Stimulated activated CD8-positive, alpha-beta memory T cell treated with anti-CD3 and anti-CD28 coated beads, Interleukin-15, amount 100 ng/mL, for 4 hours (primary cell): ENCODE measurements at places on chromosomes 2 and 18.

- DNase-seq, result no peak
Observed at GRCh38 chr18:78753240-78753639, 226.4 kb upstream of the SALL3 start.

DNA sequence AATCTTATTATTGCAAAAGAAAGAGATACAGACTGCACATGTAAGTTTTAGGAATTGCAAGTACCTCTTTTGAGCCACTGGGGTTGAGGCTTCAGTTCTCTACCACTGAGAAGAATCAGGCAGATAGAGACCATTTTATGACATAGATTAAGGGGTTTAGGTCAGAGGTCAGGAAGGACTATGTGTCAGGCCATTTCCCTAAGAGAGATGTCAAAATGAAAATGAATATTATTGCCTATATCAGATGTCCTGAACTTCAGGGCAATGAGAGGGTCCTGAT is 113.7 kb downstream of the GATA6 start:
- no peak for DNase-seq

DNA sequence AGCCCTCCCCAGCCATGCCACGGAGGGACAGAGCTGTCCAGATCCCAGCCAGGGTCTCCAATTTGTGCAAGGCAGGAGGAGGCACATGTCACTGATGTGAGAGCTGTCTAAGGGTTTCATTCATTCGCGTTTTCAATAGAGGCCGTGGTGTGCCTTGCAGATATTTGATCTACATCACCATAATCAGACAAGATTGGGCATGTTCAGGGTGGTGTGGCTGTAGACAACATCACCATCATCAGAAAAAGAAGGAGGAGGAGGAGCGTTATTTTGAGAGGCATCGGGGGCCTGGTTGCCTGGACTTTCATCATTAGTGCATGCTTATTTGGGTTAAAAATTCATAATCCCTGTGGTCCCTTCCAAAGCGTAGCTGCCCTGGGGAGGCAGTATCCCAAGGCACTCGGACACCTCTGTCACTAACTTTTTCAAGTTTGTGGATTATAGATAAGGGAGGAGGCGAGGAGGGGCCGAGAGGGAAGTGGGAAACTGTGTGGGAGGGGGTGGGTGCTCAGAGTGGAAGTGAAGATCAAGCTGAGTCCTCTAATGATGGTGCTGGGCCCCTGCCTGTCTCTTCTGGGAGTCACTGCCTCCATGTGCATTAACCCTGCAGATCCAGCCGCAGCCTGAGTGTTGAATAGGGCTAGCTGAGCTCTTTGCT is 194.1 kb downstream of the CTIF start:
- DNase-seq, result no peak

- no peak for DNase-seq
Observed at GRCh38 chr2:27798948-27799645, 27.6 kb downstream of the MRPL33 start.

GRCh38 chr2:48238381-48238780 is 291.6 kb upstream of the STON1 start:
- no peak for DNase-seq

DNA sequence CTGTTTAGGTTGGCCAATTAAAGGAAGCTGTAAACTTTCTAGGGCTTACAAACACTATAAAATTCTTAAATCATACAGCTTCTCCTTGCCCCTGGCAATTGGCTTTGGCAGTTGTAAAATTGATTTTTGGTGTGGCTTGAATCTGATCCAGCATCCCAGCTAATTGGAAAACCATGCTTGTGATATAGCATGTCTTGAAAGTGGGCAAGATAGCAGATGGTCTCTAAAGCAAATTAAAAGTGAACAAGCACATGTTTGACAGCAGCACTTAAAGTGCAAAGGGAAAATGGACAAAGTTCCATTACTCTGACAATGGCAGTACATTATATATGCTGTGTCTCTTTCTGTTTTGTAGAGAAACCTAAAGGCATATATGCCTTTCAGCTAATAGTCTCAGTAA is 302.9 kb upstream of the NXPH2 start:
- DNase-seq, result no peak

DNA sequence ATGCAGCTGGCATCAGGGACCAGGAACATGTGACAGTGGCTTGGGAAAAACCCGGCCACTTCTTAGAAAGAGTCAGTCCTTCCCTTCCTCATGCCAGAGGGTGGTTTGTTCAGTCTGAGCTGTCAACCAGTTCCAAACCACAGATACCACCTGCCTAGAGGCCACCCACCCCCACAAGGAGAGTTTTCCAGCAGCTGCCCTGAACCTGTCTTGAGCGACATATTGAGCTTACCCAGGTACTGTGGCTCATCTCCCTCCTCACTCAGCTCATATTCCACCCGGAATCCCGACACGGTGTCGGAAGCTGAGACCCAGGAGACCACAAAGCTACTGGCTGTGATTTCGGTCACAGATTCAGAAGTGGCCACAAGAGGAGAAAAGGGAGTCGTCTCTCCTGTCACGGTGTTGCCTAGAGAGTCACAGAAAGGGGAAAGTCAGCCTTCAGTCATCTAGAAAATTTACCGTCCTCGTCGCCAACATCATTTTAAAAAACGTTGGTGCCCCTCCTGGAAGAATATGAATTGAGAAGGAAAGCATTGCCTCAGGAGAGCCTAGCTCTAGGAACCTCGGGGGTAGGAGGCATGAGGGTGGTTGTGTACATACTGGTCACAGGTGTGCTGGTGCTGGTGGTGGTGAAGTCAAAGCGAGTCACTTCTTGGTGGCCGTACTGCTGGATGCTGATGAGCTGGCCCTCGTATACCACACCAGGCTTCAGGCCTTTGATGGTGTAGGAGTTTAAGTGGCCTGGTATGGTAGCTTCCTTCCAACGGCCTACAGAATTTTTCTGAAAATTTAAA is 26.3 kb downstream of the FN1 start:
- DNase-seq, result no peak

DNA sequence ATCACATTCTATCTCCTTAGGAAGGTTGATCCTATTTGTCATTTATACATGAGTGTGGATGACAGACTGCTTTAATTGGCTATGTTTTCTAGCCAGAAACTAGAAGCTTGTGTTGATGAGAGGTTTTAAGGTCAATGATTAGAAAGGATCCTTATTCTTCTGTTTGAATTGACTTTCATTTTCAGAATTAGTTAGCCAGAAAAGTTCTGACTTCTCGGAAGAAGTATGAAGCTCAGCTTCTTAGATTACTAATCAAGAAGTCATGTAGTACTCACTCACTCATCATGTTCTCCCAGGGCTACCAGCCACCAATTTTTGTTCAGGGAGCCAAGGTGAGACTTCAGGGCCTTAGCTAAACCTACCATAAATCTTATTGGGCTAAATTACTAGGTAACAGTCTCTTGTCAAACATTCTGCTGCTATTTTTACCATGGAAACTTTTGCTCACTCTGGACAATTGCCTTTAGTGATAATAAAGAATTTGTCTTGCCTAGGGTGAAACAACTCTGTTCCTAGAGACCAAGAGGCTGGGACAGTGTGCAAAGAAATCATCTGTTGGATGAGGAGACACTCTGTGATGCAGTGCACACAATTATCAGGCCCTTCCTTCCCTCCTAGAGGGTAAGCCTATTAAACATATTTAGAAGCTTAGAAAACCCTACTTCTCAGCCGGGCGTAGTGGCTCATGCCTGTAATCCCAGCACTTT is 111.6 kb upstream of the DNMT3A start:
- no peak for DNase-seq

GRCh38 chr2:151028691-151029176 is 232.9 kb downstream of the RBM43 start:
- no peak for DNase-seq

DNA sequence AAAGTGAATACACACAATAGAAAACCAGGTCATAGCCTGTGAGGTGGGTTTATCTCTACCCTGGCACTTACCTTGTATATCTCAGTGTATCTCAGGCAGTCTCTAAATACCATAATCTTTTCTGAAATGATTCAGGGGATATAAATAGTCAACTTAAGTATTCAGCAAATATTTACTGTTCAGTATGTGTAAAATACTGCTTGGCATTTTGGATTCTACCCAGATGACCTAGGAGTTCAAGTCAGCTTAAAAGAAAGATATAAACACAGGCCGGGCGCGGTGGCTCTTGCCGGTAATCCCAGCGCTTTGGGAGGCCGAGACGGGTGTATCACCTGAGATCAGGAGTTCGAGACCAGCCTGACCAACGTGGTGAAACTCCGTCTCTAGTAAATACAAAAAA is 23.8 kb downstream of the GRHL1 start:
- no peak for DNase-seq

GRCh38 chr2:232748038-232748437 is 28.3 kb downstream of the KCNJ13 start:
- no peak for DNase-seq

DNA sequence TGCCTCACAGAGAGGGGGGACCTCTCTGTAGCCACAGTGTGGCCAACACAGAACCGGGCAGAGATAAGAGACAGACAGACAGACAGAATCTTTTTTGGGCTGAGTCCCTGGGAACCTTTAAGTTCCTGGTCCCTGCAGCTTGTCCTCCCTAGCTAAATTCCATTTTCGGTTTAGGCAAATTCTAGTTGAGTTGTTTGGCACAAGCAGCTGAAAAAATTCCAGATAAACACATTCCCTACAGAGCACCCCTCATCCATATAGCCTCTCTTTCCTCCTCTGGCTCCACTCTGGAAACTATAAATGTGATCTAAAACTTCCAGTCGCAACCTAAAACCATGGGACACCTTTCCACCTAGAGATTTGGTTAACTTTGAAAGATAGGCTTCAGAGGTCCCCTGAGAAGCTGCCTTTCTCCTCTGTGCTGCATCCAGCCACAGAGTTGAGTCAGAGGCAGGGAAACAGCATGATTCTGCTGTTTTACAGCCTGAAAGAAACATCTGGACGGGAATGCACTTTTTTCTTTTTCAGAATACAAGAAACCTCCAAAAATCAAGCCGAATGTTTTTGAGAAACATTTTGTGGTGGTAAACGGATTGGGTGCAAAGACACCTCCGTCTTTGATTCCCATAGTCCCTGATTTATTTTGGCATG is 30.9 kb downstream of the SLC4A3 start:
- no peak for DNase-seq

- DNase-seq, result no peak
Observed at GRCh38 chr2:161020437-161020836, 139.8 kb upstream of the TANK start.

DNA sequence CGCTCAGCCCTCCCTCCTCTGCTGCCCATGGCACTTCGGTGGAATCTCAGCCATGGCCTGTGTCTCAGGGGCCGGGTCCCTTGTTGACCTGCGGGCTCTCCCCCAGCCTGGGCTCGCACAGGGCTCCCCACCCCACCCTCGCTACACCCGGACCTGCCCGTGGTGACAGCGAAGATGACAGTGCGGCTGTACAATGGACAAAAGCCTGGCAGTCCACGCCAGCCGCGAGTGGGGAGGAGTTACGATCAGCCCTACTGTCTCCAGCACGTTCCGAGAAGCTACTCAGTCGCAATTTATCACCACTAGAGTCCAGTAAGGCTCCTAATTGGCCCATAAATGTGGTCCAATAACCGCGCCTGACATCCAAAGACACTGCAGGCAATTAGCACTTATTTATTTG is 31.6 kb downstream of the GBX2 start:
- DNase-seq, result no peak

- DNase-seq, result no peak
Observed at GRCh38 chr2:199382091-199382490, 75.6 kb downstream of the SATB2 start.

DNA sequence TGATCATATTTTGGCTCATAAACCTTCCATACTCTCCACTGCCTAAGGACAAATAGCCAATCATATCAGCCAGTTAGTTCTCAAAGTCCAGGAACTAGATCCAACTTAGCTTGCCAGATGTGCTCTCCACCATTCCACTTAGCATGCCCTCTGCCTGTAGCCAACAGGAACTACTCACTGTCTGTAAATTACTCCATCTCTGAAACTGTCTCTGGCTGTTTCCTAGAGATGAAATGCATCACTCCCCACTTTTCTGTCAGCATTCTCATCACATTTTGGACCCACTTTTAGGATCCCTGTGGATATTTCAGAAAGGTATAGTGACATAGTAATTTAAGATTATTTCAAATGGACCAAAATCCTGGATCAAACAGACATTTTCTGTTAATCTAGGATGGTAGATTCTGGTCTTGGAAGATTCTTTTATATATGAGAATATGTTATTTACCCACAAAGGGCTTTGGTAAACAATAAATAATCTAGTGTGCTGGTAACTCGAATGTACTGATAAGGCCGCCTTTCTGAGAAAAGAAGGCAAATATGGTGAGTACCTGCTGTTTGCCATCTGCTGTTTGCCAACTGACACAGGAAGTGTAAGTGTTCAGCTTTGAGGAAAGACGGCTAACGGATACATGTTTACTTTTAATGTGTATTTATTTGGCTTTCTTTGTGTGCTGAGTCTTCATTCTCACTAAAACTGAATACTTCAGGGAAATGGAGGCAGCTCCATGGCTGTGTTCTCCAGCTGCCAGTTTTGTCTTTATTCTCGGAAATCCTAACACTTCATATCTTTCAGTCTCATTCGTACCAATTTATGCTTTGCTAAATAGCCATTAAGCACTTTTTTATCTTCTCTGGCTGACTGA is 79.5 kb downstream of the EVA1A start:
- no peak for DNase-seq

DNA sequence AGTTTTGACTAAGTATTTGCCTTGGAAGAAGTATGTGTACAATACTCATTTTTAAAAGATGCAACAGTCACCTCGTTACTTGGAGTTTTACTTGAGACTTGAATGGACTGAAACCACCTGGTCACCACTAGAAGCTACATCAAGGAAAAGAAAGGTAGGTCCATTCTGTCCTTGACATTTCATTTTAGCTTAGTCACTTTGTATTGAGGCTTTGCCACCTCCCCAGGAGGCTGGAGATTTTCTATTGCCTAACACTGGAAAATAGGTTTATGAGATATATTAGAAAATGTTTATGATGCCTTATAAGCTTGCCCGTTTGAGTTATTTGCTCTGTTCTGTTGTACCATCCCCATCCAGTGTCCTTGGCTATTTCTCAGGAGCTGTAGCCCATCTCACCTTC is 107.9 kb upstream of the ETAA1 start:
- no peak for DNase-seq
